Hematopoietic multipotent progenitor cell treated with erythropoietin and hydrocortisone succinate and interleukin-3 and kit ligand, for 4 days (in vitro differentiated cells): ENCODE measurements at places on chromosomes 13 and 19.

- no peak for DNase-seq
Observed at GRCh38 chr13:84121456-84121855, 239.2 kb upstream of the SLITRK1 start.

DNA sequence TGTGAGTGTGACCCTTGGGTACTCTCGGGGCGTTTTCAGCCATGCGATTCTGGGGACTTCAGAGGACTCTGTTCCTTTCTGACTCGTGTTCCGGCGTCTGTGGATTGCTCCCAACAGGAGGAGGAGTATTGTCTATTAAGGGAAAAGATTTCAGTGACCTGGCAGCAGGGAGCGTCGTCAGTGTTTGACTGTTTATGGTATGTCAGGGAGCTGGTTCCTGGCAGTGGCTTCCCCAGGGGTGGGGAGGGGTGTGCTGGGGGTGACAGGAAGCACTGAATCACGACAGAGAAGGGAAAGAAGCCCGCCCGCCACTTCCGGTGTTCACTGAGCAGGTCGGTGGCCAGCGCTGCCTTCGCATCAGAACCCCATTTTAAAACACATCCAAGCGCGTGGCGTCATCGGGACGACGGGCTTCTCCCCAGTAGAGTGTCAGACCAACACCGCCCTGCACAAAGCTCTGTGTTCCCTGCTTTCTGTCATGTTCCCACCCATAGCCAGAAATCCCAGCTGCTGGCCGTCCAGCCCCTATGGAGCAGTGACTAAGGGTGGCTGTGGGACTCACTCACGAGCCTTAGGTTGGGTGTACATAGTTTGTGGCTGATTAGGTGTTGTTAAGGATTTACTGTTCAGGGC is 33.8 kb downstream of the COL4A2 start:
- no peak for DNase-seq

GRCh38 chr19:39109641-39110040 is 15.9 kb upstream of the PAK4 start:
- no peak for DNase-seq

DNA sequence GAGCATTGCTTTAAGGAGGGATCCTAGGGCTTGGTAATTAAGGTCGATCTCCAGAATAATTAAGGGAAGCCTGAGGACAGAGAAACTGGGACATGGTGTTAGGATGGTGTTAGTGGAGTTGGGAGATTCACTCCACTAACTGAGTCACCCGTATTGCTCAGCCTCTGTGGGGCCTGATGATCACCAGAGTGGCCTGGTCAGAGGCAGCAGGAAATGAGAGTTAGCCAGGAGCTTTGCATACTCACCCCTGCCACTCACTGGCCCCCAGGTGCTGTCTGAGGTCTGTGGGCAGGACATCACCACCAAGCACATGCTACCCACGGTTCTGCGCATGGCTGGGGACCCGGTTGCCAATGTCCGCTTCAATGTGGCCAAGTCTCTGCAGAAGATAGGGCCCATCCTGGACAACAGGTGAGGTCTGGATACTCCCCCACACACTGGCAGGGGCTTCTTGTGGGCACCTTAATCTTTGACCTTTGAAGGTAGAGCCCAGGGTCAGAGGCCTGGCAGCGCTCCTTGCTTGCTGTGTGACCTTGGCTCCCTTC is 32.1 kb downstream of the PPP2R1A start:
- DNase-seq: no peak

DNA sequence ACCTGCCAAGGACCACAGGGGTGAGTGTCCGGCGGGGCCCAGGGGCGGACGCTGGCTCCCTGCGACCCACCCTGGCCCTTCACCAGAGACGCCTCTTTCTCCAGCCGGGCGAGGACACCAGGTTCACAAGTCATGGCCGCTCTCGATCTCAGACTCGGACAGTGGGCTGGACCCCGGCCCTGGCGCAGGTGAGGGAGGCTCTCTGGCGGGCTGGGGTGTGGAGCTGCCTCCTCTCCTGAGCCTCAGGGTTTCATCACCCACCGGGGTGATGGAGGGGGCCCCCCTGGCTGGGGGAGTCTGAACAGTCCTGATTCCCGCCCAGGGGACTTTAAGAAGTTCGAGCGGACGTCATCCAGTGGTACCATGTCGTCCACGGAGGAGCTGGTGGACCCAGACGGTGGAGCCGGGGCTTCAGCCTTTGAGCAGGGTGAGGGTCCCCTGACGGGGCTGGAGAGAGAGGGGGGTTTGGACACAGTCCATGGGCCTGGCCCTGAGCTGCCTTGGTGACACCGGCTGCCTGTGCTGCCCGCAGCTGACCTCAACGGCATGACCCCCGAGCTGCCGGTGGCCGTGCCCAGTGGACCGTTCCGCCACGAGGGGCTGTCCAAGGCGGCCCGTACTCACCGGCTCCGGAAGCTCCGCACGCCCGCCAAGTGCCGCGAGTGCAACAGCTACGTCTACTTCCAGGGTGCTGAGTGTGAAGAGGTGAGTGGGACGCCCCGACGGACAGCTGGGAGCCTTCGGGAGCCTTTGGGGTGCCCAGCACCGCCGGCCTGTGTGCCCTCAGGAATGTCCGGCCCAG is 13.6 kb downstream of the ARHGAP45 start:
- no peak for DNase-seq
